ENCODE measurements at places on chromosomes 1 and 21. TPM values are rescaled to one million over a fixed set of nuclear protein-coding genes. Genes with fewer than 3 reads are reported as not detected.

RBP7 gene
- 4.9 TPM for total RNA-seq

CLIC6 gene
- 0.08 TPM for total RNA-seq

ZNF124 gene
- total RNA-seq, result 4.7 TPM

CLCA4 gene
- not detected for total RNA-seq

All from A549 treated with DMSO at 1 μM for 4 hours (cell line).